ENCODE measurements at places on chromosomes 3 and 15.

- peak; percentile 22 for DNase-seq
These were observed 907 bp downstream of the PLXNA1 start for GRCh38 chr3:126983653-126984390.

GRCh38 chr15:68700455-68701123 lies 120.1 kb downstream of the ANP32A start:
- DNase-seq, result no peak

DNA sequence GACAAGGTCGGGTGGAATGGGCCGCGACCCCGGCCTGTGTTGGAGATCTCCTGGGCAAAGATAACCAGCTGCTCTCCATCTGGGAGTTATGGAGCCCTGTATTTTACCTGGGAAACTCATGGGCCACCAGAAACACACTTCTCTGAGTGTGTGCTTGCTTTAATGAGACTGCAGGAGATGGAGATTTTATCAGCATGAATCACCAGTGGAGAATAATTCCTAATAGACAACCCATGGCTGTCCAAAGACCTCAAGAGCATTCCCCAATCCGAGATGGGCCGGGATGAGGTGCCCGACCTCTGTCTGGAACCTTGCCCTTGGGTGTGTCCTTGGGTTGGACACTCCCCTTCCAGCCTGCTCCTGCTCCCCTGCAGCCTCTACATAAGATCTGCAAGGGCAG lies 389.3 kb downstream of the GABRG3 start:
- DNase-seq, result no peak

DNA sequence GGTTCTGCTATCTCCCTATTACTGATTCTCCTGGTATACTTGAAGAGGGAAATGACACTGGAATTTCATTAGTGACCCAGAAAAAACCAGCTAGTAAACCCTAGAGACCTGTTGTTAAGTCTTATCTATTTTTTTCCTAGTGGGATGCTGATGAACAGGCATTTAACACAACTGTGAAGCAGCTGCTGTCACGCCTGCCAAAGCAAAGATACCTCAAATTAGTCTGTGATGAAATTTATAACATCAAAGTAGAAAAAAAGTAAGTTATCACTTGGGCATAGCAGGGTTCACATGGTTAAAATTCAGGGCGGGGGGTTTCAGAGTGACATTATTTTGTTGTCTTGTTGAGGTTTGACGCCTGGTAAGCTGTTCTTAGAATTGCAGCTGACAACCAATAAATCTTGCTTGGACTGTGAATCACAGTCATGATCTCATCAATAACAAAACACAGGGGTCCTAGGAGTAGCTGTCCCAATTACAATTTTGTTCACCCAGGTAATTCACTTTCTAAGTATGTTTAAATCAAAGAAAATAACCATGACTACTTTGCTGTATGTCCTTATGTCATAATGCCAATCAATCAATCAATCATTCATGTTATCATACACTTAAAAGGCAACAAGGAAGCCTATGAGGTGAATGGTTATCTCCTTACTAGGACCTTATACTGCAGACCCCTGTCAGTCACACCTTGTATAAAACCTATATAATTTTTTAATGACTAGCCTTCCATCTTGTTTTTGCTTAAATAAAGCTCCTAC lies 4.6 kb downstream of the SRP14 start:
- DNase-seq, result no peak

DNA sequence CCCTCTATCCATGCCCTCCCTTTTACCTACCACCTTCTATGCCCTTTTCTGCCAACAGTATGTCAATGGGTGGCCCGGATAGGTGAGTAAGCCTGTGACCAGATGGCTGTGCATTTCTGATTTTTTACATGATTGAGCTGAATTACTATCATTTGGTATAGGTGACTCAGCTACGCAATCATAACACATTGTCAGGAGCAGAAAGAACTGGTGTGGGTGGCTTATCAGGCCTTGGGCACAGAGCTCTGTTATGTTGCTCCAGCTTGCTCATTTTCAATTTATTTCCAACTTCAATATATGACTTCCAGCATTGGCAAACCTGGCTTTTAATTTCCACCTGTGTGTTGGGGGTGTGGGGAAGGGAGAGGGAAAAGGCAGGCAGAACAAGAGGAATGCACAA lies 86.6 kb upstream of the AGBL1 start:
- no peak for DNase-seq

- DNase-seq, result no peak
These were observed at the start of gene SKOR1 for GRCh38 chr15:67824976-67825880. Gene SKOR1, plus strand, starts transcription at chr15:67825509. Its CDS starts 94 bp downstream, at chr15:67825603.

DNA sequence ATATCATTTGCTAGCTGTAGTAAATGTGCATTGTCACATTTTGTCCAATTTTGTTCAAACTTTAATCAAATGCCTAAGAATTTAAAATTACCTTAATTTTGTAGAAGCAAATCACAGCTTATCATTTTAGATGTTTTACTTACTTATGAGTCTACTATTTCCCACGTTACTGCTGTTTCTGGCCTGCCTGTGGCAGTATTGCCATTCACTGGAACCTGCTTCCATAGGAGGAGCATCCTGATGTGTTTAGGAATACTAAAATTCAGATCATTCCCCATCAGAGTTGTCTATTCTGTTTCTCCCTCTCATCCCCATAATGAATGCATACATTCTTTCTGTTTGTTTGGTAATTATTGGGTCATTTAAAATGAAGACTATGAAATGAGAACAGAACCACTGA lies 119.5 kb upstream of the SNRPN start:
- DNase-seq, result no peak

DNA sequence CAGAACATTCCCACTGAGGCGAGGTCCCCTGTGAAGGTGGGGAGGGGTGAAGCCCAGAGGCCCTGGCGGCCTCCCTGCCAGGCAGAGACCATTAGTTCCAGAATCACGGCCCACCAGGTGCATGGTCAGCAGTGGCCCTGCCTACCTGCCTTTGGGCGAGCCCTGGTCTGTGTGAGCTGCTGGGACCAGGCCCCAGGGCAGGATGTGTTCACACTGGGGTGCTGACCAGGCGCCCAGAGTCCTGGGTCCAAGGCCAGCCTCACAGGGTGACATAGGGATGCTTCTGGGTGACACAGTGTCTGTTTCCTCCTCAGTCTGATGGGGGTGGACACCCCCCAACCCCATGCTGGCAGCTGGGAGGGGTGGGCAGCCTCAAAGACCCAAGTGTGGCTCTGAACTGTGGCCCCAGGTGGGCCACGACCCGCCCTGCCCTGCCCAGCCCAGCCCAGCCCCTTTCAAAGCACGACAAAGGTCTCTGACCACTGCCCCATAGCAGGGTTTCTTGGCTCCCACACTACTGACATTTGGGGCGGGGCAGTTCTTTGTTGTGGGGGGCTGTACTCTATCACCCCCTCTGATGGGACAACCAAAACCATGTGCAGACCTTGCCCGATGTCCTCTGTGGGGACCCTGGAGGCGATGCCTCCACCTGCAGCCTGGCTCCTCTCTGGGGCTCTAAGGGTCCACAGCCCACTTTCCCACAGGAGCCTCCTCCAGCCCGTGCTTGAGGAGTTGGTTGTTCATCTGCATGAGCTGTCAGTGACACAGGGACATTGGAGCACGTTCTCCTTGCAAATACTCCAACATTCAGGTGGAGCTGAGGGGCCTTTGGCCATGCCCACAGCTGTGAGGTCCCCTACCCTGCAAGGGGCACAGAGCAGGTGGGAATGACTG lies 44.8 kb upstream of the SLC41A3 start:
- peak; percentile 27 for DNase-seq

- no peak for DNase-seq
These were observed 3.7 kb downstream of the NME9 start for GRCh38 chr3:138325990-138326389.

- no peak for DNase-seq
These were observed 68.2 kb upstream of the VGLL4 start for GRCh38 chr3:11711876-11712275.

DNA sequence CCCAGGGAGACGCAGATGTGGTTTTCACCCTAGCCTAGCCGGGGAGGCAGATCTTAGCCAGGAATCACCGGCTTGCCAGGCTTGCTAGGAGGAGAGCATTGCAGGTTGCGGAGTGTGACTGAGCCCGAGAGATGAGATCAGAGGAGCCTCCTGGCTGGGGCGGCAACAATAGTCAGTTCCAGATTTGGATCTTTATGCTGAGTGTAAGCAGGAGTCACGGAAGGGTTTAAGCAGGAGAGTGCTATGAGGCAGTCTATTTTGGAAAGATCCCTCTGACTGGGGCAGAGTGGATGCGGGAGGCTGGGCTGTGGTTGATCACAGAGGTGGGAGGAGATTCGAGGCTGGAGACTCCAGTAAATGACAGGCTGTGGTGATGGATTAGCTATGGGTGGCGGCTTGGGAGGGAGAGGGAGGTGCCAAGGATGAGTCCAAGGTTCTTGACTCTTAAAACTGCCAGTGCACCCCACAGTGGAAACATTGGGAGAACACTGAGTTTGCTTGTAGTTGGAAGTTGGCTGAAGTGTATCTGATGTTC lies 10.4 kb upstream of the BAHD1 start:
- DNase-seq, result no peak

DNA sequence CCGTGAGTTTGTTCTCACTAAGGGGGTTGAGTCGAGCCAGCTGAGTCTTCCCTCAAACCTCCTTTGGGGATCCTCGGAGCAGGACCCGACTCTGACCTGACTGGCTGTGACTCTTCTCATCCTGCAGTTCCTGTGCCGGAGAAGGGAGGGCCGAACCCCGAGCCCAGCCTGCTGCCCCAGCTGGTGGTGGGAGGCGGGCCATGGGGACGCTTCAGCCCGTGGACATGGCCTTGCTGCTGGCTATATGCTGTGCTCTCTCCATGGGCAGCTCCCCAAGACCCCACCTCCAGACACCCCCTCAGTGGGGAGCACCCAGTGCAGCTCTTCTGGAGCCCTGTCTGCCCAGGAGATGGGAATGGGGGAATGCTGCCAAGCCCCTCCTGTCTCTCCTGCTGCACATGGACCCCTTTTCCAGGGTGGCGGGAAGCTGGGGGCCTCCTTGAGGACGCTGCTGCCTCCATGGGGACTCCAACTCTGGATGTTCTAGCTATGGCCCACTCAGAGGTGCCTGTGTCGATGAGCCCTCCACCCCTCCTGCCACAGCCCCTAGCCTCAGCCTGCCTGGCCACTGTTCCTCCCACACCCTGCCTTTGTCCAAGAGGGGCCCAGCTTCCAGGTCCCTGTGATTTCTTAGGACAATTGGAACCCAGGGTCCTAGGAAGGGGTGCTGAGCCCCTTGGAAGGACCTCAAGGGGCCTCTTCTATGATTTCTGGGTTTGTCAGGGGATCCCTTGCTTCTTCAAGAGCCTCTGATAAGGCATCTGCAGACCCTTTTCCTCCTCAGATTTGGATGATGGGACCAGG lies 12.8 kb downstream of the C15orf39 start:
- no peak for DNase-seq
